ENCODE measurements at places on chromosomes 16 and 17.

GRCh38 chr16:86127366-86127765 lies 228.4 kb downstream of the IRF8 start:
- DNase-seq: no peak

- no peak for DNase-seq
These were observed 42.7 kb downstream of the STAT3 start for GRCh38 chr17:42345396-42346073.

DNA sequence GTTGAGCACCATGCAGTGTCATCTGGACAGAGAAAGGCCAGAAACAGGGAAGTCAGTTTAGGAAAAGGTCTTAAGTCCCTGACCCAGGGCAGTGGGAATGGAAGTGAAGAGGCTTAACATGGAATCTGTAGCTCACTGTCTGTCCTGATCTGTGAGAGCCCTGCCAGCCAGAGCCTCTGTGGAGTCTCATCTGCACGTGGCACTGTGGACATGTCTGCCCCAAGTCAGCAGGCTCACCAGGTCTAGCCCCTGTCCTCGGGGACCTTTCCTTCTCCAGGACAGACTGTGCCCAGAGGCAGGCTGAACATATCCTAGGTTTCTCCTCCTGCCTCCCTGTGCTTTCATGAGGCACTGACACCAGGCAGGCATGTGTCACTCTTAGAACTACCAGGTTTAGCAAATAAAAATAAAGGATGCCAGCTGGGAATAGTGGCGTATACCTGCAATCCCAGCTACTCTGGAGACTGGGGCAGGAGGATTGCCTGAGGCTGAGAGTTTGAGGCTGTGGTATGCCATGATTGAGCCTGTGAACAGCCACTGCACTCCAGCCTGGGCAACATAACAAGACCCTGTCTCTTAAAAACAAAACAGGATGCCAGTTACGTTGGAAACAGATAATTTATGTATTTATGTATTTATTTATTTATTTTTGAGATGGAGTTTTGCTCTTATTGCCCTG lies 22.4 kb downstream of the UNK start:
- no peak for DNase-seq

DNA sequence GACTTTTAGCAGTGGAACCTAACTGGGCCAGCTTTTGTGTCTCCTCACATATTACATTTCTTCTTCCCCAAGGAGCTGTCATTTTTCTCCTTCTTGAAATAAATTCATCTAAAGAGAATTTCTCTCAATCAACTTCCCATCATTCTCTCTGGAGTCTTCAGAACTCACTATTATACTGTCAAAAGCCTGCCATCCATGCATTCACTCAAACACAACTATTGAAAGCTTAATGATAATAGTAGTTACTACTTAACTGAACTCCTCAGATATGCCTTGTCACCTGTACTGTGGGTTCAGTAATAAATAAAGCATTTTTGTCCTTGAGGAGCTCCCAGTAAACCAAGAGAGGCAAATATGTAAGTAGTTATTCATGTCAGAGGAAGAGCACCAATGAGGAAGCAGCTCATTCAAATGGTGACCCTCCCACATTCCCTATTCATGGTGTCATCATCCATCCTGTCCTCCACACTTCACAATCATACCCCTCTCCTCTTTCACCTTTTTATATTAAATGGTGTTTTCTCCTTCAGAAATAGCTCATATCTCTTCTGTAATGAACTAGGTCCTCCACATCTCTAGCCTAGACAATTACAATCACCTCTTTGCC lies 162.6 kb downstream of the CA10 start:
- DNase-seq: no peak

- peak; percentile 35 for DNase-seq
These were observed 396.1 kb downstream of the SOX9 start for GRCh38 chr17:72516772-72517399.

- DNase-seq: no peak
These were observed 265.2 kb downstream of the XYLT1 start for GRCh38 chr16:17205279-17206211.

DNA sequence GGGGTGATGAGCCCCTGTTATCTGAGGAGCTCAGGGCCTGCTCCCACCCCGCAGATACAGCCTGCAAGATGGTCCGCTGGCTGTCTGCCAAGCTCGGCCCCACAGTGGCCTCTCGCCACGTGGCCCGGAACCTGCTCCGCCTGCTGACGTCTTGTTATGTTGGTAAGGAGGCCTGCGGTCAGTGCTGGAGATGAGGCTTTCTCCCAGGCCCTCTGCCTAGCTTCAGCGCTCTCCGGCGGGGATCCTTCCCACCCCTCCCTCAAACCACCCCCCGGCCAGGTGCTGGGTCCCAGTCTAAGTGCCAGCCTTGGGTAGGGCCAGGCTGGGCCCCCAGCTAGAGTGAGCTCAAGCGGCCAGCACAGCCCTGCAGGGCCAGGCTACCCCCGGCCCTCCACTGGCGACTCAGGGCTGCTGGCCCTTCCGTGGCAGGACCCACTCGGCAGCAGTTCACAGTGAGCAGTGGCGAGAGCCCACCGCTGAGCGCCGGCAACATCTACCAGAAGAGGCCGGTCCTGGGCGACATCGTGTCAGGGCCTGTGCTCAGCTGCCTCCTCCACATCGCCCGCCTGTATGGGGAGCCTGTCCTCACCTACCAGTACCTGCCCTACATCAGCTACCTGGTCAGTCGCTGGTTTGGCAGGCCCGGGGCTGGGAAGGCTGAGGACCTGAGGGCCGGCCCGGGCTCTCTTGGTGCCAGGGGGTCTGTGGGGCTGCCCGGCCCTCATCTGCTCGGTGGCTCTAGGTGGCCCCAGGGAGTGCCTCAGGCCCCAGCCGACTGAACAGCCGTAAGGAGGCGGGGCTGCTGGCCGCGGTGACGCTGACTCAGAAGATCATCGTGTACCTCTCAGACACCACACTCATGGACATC lies 6.1 kb downstream of the WDR81 start:
- no peak for DNase-seq

DNA sequence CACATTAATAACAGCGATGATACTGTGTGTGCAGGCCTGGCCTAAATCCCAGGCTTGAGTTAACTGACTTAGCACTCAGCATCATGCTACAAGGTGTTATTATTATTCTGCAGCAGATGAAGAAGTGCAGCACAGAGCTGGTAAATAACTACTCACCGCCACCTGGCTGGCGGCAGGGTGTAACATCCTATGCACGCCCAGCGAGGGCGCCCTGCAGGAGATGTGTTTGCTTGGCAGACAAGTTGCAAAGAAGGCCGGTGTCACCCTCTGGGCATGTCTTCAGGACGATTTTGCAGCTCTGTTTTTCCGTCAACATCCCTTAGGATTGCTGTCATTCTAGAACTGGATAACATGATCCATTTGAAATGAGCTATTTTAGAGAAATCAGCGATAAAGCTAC lies 30.1 kb downstream of the DNAH9 start:
- DNase-seq: peak; percentile 24

DNA sequence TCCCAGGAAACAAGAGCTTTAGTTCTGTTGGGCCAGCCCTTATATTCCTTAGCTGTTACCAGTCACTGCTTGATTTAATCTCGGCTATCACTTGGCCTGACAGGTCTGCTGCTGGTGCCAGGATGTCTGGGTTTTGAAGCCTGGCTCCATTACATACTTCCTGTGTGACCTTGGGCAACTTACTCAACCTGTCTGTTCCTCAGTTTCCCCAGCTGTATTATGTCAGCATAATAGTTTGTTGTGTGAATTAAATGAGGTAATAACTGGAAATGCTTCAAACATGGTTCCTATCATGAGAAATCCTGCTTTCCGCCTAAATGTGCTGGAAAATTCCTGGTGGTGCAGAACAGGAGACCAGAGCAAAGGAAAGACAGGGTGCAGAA lies 50.6 kb upstream of the STH start:
- DNase-seq: no peak

GRCh38 chr16:20247076-20247475 lies 80.2 kb downstream of the GP2 start:
- DNase-seq: no peak

GRCh38 chr17:8467527-8467926 lies 31.8 kb downstream of the NDEL1 start:
- peak; percentile 61 for DNase-seq

- DNase-seq: no peak
These were observed 104.4 kb upstream of the CLEC3A start for GRCh38 chr16:77917971-77918370.

DNA sequence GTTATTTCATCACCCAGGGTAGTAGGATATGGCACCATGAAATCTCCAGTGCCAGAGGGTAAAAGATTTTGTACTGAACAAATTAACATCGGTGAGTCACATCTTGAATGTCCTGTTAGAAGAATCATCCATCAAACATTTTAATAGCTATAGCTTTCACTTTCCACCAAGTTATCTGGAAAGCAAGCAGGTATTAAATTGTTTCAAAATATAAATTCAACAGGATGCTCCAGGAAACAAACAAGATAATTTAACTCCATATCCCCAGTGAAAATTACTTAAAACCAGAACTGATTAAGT lies 2.4 kb downstream of the VEZF1 start:
- DNase-seq: no peak

DNA sequence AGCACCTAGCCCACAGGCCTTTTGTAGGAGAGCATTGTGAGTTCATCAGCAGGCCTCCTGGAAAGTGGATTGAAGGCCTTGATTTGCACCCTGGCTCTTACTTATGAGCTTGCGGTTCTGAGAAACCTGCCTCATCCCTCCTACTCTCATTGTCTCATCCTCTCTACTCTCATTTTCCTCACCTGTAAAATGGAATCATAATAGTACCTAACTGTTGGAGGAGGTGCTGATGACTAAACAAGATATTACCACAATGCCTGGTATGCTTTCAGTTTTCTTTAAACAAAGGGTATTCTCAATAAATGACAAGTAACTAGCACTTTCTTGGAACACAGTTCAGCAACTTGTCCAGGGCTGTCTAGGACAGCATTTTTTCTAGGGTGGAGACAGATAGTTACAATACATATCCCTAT lies 243.1 kb upstream of the MAF start:
- no peak for DNase-seq

DNA sequence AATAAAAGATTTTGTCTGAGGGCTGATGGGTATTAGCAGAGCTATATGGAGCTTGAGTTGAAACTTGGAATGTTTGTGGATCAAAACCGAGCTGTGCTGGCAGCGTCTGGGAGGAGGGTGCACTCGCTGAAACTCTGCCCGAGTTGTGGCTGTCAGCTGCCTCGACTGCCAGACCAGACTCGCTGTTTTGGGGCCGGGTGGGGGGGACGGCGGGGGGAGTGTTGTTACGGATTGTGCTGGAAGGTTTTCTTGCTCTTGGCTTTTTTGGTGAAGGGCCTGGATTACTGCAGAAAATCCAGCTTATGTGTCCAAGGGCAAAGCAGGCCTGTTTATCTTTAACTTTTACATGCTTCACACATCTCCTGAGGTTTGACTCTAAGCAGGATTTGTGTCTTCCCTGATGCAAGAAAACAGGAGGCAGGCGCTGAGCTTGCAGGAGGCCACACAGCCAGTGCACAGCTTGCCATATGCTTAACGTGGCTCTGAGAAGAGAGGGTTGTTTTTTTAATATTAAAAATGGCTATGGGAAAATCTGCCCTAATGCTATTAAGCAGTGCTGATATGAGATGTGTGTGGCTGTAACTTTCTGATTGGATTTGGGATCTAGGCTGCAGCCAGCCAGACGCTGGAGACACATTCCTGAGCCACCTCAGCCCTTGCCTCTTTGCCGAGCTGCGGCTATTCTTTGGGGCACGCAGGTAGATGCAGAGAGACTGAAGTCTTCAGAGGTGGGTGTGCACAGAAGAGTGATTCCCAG lies 20.5 kb upstream of the RPTOR start:
- no peak for DNase-seq

DNA sequence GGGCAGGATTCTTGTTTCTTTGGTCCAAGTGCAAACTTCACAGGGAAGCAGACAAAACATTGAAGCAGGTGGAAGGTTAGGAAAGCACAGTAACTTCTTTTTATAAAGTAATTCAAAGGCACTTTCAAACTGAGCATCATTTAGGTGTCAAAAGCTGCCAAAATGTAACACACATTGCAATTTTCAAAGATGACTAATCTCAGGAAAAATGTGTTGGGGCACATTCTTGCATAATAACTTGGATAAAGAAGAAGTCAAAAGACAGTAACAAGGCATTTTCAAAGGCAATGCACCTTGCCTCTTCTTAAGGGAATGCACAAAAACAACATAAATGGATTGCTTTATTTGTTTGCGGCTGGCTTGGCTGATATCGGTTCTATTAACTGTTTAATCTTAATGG lies 3.6 kb downstream of the KCNJ2 start:
- DNase-seq: no peak

DNA sequence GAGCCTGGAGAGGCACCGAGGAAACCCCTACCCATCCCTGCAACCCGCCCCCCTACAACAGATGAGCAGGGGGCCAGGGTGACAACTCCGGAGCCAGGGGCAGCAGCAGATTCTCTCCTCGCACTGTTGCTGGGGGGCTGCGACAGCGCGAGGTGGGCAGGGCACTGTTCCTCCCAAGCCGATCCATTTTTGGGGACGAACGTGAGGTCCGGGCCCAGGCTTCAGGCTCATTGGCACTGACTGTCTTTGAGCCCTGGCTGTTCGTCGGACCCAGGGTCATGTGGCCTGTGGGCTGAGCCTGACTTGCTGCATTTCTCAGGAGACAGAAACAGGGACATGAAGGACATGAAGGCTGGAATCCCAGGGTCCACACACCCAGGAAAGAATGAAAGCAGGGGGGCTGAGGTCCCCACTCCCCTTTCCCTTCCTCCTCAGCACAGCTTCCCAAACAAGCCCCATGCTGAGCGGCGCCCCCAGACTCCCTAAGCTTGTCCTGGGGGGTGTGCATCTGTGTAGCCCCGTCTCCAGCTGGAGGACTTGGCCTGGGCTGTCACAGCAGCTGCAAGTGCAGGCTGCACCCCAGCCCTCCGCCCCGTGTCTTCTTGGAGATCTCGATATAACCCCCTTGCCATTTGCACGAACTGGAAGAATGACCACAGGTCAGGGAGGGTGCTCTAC lies 18.7 kb downstream of the CEP295NL start:
- DNase-seq: peak; percentile 87

GRCh38 chr17:16463358-16464302 lies 28.4 kb downstream of the LRRC75A start:
- DNase-seq: no peak

- DNase-seq: no peak
These were observed 936 bp upstream of the RASL10B start for GRCh38 chr17:35730400-35731005.

DNA sequence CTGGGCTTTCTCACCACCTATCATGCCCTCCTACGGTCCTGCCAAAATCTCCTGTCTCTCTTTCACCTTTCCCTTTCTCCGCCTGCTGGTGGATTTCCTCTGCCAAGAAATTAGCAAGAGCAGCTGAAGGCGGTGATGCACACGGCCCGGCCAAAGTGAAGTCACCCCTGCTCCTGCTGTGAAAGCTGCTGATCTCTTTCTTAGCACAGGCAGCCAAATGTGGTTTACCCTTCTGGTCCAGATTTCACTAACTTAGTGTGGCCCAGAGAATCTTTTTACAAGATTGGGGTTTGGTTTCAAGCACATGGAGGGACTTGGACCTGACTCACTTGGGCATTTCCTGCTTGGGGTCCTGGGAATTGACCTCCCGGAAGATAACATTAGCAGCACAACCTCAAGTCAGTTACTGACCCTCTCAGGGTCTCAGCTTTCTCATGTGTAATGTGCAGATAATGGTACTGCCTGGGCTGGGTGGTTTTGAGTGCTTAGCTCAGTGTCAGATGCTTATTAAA lies 155.7 kb downstream of the SOCS1 start:
- DNase-seq: peak; percentile 43
